ENCODE measurements at places on chromosomes 6 and 20.
A peak's percentile ranks its signal among the peaks of the same experiment; 100 is the strongest.

DNA sequence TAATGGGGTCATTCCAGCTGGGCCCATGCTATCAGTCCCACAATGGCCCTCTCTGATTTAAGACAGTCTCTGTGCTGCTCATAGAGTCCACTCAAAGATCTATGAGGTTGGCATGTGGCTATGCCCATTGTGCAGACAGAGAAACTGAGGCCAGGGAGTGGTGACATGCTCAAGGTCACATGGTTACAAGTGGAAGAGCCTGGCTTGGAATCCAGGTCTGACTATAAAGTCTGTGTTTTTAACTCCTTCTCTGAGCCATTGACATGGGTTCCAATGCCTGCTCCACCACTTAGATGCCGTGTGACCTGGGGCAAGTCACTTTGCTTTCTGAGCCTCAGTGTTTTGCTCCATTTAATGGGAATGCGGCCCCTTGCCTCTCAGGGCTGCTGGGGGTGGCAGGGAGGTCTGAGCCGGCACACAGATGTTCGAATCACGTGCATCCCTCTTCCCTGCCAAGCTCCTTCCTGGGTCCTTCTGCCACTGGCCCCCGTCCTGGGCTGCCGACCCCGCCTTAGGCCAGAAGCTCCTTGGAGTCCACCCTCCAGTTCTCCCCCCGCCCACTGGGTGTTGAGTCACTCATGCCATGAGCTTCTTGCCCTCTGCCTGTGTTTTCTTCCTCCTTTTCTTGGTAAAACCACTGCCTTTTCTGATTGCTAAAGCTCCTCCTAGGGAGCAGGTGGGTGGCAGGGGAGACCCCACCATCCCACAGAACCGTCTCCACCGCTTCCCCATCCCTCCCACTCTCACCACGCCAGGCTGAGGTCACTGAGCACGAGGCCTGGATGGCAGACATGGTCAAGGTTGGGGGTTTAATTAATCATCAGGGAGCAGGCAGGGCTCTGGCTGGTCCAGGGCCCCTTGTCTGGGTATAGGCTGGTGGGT lies 35.7 kb downstream of the CEBPB start:
- DNase-seq: peak; percentile 34

DNA sequence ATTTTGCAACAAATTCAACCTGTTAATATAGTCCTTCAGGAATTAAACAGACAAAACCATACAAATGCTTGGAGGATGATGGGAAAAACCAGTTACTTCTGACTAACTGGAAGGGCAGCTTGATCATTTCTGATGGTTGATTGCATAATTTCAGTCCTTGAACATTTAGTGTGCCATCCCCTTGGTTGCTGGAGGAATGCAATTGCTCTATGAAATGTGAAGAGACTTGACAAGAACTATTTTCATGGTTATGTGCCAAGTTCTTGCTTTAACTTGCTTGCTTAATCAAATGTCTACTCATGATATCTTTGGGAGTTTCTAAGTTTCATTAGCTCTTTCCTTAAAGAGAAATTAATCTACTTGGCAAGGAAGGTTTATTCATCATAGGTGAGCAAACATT lies 45.2 kb downstream of the ANKEF1 start:
- DNase-seq: no peak

- DNase-seq: no peak
Observed at GRCh38 chr6:66689608-66690007, 982.6 kb upstream of the EYS start.

DNA sequence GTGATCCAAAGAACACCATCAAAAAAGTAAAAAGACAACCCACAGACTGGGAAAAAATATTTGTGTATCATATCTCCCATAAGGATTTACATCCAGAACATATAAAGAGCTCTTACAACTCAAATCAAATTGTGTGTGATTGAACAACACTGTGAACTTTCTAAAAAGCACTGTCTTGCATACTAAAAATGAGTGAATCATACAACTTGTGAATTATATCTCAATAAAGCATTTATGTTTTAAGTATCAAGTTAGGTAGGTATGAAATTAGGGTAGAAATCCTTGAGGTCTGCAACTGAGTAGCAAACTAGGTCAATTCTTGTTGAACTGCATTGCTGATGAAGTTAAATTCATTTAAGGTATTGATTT lies 14.1 kb downstream of the SAMHD1 start:
- DNase-seq: no peak

GRCh38 chr6:24796616-24797290 lies 2.0 kb downstream of the ARMH2 start:
- DNase-seq: no peak

- DNase-seq: no peak
Observed at GRCh38 chr6:154206141-154206540, 150.5 kb downstream of the IPCEF1 start.

DNA sequence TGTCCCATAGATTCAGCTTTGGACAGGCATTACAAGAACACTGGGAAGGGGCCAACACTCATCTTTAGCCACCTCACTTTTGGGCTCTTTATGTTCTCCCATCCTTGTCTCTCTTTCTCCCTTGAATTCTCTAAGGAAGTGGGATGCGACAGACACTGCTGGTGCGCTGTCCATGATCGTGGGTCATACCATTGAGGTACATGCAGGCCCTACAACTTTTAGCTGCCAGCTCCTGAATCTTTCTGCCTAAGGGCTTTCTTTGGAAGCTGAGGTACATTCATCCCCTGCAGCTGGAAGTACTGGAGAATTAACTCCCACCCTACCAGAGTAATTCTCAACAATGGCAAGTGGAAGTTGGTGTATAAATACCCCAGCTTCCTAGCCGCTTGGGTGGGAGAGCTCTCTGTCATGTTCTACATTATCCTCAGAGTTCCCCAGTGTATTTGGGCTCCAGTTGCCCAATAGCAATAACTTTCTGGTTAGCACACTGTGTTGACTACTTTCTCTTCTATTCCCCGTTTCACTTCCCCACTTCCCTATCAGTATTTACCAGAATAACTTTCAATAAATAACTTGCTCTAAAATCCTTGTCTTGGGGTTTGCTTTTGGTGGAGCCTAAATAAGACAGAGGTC lies 309.4 kb upstream of the RNF24 start:
- no peak for DNase-seq

DNA sequence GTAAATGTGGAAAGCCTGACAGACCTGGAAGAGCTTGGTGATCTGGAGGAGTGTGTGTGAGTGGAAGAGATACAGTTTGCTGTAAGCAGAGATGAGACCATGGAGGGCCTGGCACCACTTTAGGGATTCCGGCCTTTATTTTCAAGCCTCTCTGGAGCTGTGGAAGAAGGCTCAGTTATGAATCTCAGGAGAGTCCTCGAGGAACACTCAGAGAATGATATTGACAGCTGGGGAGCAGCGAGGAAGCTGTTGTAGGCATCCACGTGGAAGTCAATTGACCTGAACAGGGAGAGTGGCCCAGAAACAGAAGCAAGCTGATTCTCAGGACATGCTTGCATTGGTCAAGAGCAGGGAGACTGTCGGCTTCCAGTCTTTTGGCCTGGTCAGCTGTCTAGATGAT lies 108.4 kb upstream of the FOXQ1 start:
- DNase-seq: no peak

DNA sequence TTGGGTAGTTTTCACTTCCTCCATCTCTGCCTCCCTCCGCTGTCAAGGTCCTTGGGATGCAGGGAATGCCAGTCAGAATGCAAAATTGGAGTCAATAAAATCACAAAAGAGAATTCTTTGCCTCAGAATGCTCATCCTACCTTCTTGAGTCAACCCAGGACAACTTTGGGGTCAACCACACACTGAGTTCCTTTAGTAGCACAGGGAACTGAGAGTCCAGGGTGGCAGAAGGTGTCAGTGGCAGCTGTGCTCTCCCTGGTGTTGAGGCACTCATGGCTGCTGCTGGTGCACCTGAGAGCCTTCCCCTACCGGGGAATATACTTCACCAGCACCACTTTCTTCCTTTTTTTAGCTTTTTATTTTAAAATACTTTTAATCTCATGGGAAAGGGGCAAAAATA lies 829 bp upstream of the NOTCH4 start:
- no peak for DNase-seq

- no peak for DNase-seq
Observed at GRCh38 chr6:88349511-88349910, 183.4 kb upstream of the CNR1 start.

GRCh38 chr6:169891846-169892245 lies 140.4 kb downstream of the ERMARD start:
- no peak for DNase-seq

DNA sequence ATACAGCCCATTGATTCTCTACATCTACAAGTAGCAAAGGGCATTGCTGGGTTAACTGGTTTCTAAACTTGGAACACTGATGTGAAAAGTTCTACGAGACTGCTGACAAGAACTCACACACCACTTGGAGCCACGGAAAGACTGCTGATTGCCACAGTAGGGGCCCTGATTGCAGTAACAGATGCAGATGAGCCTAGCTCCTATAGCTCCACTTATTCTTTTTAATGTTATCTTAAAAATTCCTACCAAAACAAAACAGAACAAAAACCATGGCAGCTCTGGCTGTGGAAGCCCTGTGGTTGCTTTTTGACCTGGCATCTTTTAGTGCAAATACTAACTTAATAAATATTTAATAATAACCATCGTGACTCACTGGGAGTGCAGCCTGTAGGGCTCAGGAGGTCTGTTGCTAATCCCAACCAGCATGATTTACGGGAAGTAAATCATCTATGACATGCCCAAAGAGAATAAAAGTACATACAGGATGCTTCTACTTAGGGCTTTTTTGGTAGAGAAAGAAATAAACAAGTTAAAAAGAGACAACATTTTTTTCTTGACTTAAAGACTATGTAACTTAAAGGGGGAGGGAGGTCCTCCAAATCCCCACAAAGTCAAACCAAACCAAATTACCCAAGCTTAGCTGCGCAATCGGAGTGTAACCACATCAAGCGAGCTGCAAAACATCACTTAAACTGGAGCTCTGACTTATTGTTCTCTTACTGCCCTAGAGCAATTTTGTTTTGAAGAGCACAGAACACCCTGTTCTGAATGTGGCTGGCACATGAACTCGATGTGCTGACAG lies 87.2 kb downstream of the FKBP5 start:
- no peak for DNase-seq

DNA sequence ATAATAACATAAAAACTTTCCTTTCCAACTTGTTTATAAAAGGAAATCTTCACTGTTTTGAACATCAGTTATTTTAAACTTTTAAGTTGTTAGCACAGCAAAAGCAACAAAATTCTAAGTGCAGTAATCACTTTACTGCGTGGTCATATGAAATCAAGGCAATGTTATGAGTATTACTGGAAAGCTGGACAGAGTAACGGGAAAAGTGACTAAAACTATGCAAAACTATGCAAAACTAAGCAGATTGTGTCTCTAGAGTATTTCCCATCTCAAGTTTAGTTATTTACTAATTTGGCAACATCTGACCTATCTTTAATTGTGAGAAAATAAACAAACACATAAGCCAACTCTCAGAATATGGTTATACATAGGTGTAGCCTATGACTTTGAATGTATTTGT lies 10.9 kb upstream of the ANKEF1 start:
- DNase-seq: no peak

- no peak for DNase-seq
Observed at GRCh38 chr6:86936834-86937218, 502 bp upstream of the HTR1E start.

- DNase-seq: no peak
Observed at GRCh38 chr6:21033084-21033483, 498.8 kb downstream of the CDKAL1 start.

- no peak for DNase-seq
Observed at GRCh38 chr20:11173916-11174315, 500.1 kb upstream of the JAG1 start.

GRCh38 chr20:44415833-44416715 lies 59.6 kb upstream of the TTPAL start:
- no peak for DNase-seq

DNA sequence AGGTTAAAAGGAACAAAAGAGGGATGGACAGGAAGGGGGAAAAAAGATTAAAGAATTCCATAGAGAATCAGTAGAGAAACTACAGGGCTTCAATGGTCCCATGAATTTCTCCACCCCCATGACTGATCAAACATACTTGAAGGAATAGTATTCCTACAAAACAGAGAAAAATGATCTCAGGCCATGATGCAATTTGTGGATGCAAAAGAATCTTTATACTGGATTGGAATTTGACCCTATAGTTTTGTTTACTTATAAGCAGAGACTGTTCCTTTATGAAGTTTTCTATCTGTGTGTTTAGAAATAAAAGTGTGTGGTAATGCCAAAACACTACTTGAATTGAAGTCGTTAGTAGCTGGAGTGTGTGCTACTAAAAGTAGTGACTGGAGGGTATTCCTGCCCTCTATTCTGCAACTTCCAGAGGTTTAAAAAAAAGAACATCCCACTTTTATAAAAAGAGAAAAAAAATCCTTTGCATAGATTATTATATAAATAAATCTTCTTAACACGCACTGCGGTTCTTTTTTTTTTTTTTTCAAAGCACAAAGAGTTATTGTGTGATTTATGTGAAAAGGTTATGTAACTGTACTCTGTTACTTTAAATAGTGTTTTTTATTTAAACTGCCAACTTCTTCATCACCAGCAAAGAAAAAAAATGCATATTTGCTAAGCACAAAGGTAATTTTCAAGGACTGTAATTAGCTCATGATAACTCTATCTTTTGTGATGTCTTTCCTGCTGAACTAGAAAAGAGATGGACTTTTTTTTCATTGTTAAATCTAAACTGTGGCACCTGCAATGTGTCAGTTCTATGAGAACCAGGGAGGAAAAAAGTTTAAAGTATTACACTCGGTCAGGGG lies 214.5 kb upstream of the CITED2 start:
- no peak for DNase-seq

- DNase-seq: no peak
Observed at GRCh38 chr6:169795196-169795595, 43.8 kb downstream of the ERMARD start.

DNA sequence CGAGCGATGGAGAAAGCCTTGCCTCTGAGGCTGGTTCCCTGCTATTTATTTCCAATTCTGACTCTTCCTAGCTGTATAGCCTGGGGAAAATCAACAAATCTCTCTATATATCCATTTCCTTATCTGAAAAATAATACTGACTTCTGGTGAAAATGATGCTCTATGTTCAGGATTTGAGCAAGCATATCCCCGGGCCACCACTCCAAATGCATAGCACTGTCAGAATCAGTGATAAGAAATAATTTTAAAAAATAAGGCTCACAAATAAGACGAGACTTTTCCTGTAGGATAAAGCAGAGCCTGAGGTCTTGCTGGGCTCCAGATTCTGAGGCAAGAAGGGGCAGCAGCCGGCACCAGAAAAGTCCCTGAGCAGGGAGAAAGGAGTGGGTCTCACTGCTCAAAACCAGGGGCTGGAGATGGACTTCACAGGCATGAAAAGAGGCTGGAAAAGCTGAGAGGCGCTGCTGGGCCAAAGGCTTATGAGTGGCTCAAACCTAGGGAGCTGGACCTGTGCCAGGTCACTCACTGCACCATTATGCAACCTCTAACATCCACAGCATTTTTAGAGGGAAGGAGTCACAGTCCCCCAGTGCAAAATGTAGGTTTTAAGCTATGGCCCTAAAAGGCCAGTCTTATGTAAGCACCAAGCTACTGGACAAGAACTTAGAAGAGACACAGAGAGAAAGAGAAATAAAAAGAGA lies 48.1 kb upstream of the SLC17A4 start:
- no peak for DNase-seq

- DNase-seq: no peak
Observed at GRCh38 chr20:7695635-7696034, 244.6 kb downstream of the HAO1 start.

GRCh38 chr6:62775427-62776022 lies 435.7 kb upstream of the FKBP1C start:
- DNase-seq: no peak

Data from stimulated activated CD8-positive, alpha-beta memory T cell treated with anti-CD3 and anti-CD28 coated beads, Interleukin-2, amount 100 ng/mL, for 48 hours (primary cell).